ENCODE measurements at places on chromosomes 1 and 21.

GRCh38 chr1:41330588-41331545, 30.4 kb upstream of the FOXO6 start:
- no peak for DNase-seq

GRCh38 chr1:246591047-246591446, 24.8 kb downstream of the CNST start:
- DNase-seq: no peak

GRCh38 chr21:38956856-38957571, 151.3 kb downstream of the ETS2 start:
- no peak for DNase-seq

- DNase-seq: peak; percentile 13
These were observed 2.0 kb upstream of the ATP13A2 start for GRCh38 chr1:17013491-17014320.

DNA sequence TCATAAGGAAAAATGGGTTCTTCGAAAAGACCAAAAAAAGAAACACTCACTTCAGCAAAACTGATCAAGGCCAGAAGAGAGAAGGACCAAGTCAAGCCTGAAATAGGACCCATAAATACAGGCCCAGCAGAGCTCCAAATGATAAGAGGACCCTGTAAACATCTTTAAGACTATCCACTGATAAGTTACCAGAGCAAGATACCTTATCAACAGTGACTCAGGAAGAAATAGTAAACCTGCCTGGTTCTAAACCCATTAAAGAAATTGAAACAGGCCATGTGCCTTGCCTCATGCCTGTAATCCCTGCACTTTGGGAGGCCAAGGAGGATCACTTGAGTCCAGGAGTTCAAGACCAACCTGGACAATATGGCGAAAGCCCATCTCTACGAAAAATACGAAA, 81.8 kb upstream of the ERRFI1 start:
- no peak for DNase-seq

DNA sequence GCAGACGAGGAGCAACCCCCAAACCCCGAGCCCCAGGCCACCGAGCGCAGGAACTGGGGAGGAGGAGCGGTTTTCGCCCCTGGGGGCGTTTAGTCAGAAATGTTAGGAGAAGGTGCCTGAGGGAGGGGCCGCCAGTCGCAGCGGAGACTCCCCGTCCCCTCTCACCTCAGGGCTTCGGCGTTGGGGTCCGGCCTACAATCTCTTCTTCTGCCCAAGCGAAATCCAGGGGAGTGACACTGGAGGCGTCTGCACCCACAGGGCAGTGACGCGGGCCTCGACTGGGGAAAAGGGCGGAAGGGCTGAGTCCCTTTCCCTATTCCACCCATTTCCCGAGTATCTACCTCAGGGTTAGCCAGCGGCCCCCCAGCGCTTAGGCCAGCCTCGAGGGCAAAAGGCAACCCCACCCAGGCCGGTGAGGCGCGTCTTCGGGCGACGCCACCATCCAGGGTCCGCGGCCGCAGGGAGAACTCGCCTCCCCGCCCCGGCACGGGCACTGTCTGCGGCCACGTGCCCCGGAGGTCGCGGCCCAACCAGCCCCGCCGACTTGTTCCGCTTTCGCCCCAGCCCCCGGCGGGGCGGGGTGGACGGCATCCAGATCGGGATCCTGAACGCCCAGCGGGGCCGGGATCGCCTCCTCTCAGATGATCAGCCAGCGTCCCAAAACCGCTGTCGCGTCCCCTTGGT, 118.7 kb upstream of the BARHL2 start:
- DNase-seq: no peak

DNA sequence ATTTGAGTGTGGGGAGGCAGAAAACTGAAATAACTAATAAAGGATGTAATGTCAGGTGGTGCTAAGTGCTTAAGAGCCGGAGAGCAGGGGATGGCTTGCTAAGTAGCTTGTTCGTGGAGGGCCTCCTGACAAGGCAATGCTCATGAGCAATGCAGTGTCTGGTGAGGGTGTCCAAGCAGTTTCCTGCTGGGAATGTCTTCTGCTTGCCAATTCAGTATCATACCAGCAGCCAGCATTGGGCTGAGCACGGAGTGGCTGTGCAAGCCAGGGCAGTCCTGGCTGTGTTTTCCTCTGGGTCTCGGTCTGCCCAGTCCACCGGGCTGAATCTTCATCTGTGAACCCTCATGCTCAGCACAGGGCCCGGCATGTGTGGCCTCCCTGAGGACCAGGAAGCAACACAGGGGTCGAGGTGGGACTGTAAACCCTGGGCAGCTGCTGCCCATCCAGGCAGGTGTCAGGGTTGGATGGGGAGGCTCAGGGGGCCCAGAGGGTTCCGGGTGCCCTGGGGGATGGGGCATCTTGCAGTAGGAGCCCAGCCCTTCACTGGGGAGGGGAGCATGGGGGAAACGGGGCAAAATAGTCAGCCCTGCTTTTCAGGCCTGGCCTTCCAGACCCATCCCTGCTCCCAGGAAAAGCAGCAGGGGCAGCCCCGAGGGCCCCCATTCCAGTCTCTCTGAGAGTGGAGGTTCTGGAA, 27.5 kb downstream of the EDN2 start:
- no peak for DNase-seq

DNA sequence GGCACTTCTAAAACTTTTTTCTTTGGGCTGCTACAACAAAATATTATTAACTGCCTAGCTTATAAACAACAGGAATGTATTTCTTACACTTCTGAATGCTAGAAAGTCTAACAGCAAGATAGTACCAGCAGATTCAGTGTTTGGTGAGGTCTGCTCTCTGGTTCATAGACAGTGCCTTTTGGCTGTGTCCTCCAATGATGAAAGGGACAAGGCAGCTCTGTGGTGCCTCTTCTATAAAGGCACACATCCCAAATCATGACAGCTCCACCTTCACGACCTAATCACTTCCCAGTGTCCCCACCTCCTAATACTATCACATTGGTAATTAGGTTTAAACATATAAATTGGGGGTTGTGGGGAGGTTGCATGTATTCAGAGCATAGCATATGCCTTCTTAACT, 9.5 kb downstream of the CFH start:
- no peak for DNase-seq

GRCh38 chr1:46204406-46204742, 1.2 kb downstream of the LURAP1 start:
- DNase-seq: no peak

GRCh38 chr1:84301785-84302385, 377 bp downstream of the SAMD13 start:
- no peak for DNase-seq

DNA sequence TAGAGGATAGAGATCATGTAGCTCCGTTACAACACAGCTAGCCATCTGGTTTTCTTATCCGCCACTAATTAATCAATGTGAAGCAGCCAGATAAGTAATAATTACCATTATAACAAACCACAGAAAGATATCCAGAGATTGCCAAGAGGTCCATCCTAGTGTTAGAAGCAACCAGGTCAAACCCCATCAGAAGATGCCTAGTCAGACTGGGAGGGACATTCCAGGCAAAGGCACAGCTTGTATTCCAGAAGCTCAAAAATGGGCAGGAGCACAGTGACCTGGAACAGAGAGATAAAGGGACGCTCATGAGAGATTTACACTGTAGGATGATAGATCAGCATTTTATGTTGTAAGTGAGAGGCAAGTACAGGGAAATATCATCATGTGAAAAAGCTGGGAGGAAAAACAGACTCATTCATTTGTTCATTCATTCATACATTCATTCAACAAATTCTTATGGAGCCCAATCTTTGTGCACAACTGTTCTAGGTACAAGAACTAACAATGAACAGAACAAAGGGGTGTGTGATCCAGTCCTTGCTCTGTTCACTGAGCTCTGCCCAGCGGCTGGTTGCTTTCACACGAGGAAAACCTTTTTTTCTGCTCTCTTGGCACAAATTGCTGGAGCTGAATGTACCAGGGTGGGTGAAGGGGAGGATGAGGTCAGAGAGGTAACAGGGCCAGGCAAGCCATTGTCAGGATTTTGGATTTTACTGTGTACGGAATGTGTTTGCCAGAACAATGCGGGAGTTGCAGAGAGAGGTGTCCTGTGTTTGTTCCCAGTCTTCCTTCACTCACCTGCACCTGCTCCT, 240.8 kb upstream of the FGGY start:
- no peak for DNase-seq
